Prostate gland (tissue), 2 donors: ENCODE measurements at places on chromosomes 5 and 9. TPM values are rescaled to one million over a fixed set of nuclear protein-coding genes. Genes with fewer than 3 reads are reported as not detected.

- no peaks in the 10 kb centered on the region for H3K36me3 ChIP-seq
- no peak overlapping the region for H3K27ac ChIP-seq
- H3K4me1 ChIP-seq = peaks cover 1% of the 10 kb centered on the region
- DNase-seq = no peak
- no peaks in the 10 kb centered on the region for H3K27me3 ChIP-seq
- no peak overlapping the region for H3K4me3 ChIP-seq
Observed at GRCh38 chr5:173863359-173863758, 24.8 kb upstream of the CPEB4 start.

DNA sequence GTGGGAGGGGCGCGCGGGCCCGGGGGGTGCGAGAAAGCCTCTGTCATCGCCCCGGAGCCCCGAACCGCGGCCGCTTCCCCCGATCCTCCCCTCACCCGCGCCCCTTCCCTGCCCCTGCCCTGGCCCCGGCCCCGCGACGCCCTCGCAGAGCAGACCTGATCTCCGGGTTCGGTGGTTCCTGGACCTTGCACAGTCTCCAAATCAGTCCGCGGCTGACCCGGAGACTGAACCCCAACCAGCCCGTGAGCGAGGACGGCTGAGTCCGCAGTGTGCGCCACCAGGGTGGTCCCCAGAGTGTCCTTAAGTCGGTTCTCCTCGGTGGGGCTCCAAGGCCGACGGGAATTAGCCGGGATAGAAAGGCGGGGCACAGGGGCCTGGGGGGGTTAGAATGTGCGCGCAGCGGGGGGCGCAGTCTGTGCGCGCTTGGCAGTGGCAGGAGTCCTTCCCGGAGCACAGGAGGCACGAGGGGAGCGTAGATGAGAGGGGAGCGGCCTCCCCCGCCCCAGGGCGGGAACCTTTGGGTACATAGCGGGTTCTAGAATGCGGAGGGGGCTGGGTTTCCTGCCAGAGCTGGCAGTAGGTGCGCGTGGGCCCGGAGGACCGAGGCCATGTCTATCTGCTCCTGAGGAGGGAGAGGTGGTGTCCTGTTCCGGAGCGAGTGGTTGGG, 779 bp downstream of the PKN3 start:
- no peak for DNase-seq
- H3K27me3 ChIP-seq = no peaks in the 10 kb centered on the region
- no peaks in the 10 kb centered on the region for H3K36me3 ChIP-seq
- peak overlapping the region; percentile 58 for H3K4me3 ChIP-seq

DNA sequence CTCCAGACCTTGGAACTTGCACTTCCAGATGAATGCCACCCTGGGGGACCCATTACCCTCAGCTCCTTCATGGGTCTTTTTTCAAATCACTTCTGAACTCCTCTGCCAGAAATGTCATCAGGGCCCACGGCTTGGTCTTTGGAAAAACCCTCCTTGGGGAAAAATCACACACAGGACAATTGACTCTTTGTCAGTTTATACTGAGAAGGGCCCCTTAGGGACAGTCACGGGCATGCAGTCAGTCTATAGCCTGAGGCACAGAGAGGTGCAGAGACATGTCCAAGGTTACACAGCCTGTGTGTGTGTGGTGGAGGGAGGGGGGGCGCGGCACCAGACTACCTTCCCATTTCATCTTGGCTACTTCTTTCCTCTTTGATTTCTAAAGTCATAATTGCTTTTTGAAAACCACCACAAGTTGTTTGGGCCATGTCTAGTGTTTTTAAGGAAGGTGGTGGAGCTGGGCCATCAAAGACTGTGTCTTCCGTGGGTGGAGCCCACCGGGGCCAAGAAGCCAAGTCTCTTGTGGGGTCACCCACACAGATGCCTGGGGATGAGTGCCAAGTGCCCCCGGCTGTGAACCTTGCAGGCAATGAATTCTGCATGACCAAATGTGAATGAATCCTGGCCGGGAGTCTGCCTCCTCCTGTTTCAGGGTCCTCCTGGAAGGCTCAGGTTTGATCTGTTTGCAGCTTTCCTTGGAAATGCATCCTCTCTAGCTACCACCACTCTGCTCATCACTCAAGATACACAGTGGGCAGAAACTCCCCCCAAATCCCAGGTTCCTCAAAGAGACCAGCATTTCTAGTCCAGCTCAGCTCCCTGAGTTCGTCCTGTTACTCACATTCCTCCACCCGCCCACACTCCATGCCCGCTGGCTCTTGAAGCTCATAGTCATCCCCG, 200.1 kb upstream of the TBC1D2 start:
- no peaks in the 10 kb centered on the region for H3K27me3 ChIP-seq
- no peak overlapping the region for H3K27ac ChIP-seq
- no peak for DNase-seq
- H3K36me3 ChIP-seq = no peaks in the 10 kb centered on the region
- no peaks in the 10 kb centered on the region for H3K4me1 ChIP-seq

DNA sequence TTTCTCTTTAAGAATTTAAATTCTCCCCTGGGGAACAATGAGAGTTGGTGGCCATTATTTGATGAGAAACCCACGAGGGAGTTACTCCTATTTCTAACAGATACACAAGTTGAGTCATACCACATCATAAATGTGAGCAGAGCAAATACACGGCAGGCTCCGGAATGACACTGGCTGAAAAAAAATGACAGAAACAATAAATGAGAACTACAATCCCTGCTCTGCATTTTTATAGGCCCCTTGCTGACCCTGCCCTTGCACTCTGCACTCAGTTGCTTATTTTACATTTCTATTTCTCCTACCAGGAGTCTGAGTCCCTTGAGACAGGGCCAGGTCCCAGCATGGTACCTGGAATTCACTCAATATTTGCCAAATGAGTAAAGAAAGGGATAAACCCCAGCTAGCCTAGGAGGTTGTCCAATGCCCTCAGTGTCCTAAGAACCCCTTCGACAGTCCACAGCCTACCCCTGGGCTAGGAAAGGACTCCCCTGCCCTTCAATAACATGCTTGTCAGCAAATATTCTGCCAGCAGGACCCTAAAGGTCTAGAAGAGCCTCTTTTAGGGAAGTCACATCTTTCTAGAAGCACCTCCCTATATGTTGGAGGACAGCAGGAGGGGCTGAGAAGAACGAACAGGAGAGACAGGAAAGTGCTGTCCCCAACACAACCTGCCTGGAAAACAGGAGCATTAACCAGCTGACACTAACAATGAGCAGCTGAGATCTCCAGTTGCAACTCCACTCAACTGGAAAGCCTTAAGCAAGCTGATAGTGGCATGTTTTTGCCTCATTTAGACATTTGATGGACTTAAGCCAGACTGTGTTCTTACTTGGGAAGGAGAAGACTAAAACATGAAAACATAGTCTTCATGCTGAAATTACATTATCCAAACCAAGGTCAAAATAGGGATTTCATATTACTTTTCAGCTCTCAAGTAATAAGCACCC, 191.2 kb downstream of the ACTL7B start:
- no peak overlapping the region for H3K27ac ChIP-seq
- no peaks in the 10 kb centered on the region for H3K36me3 ChIP-seq
- H3K4me1 ChIP-seq = no peaks in the 10 kb centered on the region
- DNase-seq = no peak

WDR38 gene
- total RNA-seq = not detected

GRCh38 chr5:93092349-93093105, 488.5 kb downstream of the NR2F1-AS1 start:
- H3K4me3 ChIP-seq = no peak overlapping the region
- no peaks in the 10 kb centered on the region for H3K27me3 ChIP-seq
- H3K4me1 ChIP-seq = no peaks in the 10 kb centered on the region
- DNase-seq = no peak

GABBR2 gene
- not detected for total RNA-seq
